ENCODE measurements at places on chromosomes 16 and 17. TPM values are rescaled to one million over a fixed set of nuclear protein-coding genes. Genes with fewer than 3 reads are reported as not detected.

NXPH3 gene
- polyA plus RNA-seq = not detected

ZNF624 gene
- 6.3 TPM for polyA plus RNA-seq

EXOC7 gene
- 63.6 TPM for polyA plus RNA-seq

ESRP2 gene
- polyA plus RNA-seq = 2.8 TPM

COL1A1 gene
- not detected for polyA plus RNA-seq

KRT37 gene
- not detected for polyA plus RNA-seq

DNAI2 gene
- not detected for polyA plus RNA-seq

UMOD gene
- not detected for polyA plus RNA-seq

ABCA6 gene
- polyA plus RNA-seq = 0.13 TPM

FCSK gene
- polyA plus RNA-seq = 3.6 TPM

PCGF2 gene
- not detected for polyA plus RNA-seq

CHD9NB gene
- polyA plus RNA-seq = not detected

IL17C gene
- polyA plus RNA-seq = not detected

SLC13A2 gene
- not detected for polyA plus RNA-seq

KRT33B gene
- polyA plus RNA-seq = not detected

SLC12A4 gene
- 3.9 TPM for polyA plus RNA-seq

MT1M gene
- not detected for polyA plus RNA-seq

ZPBP2 gene
- polyA plus RNA-seq = 0.37 TPM

KIF19 gene
- polyA plus RNA-seq = not detected

TRPV3 gene
- not detected for polyA plus RNA-seq

DPEP2 gene
- 68.5 TPM for polyA plus RNA-seq

PRR29 gene
- polyA plus RNA-seq = 5.5 TPM

TLCD2 gene
- not detected for polyA plus RNA-seq

GNAO1 gene
- polyA plus RNA-seq = not detected

FNDC8 gene
- not detected for polyA plus RNA-seq

POLR3E gene
- polyA plus RNA-seq = 15.9 TPM

RNF43 gene
- 0.49 TPM for polyA plus RNA-seq

KRT20 gene
- polyA plus RNA-seq = not detected

KRTAP1-5 gene
- polyA plus RNA-seq = not detected

KRTAP4-6 gene
- polyA plus RNA-seq = 2.0 TPM

FA2H gene
- 0.29 TPM for polyA plus RNA-seq

HBA2 gene
- polyA plus RNA-seq = 601 TPM

HASPIN gene
- polyA plus RNA-seq = 0.19 TPM
